ENCODE measurements at places on chromosomes 7 and 10. TPM values are rescaled to one million over a fixed set of nuclear protein-coding genes. Genes with fewer than 3 reads are reported as not detected.
A peak's percentile ranks its signal among the peaks of the same experiment; 100 is the strongest.

GRCh38 chr10:102629661-102630614 is 14.3 kb upstream of the TRIM8 start:
- no peak for DNase-seq

DNA sequence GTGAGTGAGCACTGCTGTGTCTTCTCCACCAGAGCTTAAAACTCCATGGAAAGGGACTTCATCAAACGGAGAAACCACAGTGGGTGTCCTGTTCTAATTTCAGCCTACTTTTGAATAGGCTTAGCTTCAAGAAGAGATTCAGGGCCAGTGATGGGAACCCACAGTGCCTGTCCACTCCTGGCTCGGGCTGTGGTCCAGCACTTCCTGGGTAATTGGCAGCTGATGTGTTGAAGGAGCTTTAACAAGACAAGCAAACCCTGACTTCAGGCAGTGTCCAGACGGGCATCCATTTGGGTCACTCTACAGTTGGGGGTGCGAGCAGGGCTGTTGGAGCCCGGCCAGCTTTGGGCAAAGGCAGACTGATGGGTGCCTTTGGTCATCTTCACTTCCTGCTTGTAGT is 14.5 kb downstream of the VWC2 start:
- DNase-seq = no peak

- no peak for DNase-seq
Measured at GRCh38 chr10:28558923-28559508, 26.1 kb downstream of the WAC start.

GRCh38 chr7:139570119-139570518 is 46.6 kb downstream of the CLEC2L start:
- no peak for DNase-seq

GRCh38 chr7:77879272-77879671 is 80.7 kb downstream of the PHTF2 start:
- DNase-seq = no peak

GRCh38 chr10:98338318-98338717 is 70.3 kb upstream of the LOXL4 start:
- DNase-seq = no peak

GRCh38 chr10:51857305-51857704 is 157.9 kb upstream of the CSTF2T start:
- no peak for DNase-seq

DNA sequence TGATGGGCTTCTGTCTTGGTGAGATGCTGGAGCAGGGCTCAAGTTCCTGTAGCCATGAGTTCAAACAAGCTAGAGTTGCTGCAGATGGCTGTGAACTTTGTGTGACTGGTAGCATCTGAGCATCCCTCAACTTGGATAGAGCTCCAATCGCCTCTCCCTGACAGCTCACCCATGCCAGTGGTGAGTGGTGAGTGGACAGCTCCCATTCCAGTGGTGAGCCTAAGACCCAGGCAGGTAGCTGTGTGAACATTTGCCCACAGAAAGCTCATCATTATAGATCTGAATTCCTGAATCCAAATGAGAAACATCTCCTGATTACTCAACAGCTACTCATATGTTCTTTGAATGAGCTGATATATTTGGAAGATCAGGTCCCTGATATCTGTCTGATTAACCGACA is 25.3 kb downstream of the STEAP1B start:
- no peak for DNase-seq

DNA sequence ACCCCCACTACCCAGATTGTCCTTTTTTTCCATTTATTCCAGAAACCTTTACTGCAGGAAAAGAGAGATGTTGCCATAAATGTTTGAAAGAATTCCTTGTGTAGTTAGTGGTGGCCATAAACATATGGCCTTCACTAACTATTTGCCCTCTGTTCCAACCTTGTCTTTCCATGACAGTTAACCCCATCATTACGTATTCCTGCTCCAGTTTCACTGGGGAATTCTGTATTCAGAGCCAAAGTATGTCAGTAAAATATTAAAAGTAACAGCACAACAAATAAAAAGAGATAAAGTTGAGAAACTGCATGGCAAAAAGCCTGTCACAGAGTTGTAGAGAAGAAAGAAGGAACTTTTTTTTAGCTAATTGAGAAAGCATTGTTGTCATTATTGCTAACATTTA is 261.3 kb downstream of the BICC1 start:
- no peak for DNase-seq

GRCh38 chr7:158063850-158064610 is 523.6 kb downstream of the PTPRN2 start:
- no peak for DNase-seq

- no peak for DNase-seq
Measured at GRCh38 chr10:109821672-109822071, 101.6 kb downstream of the XPNPEP1 start.

GRCh38 chr7:1253681-1254181 is 21.1 kb downstream of the UNCX start:
- no peak for DNase-seq

GRCh38 chr7:89401099-89401498 is 605.6 kb upstream of the TEX47 start:
- no peak for DNase-seq

GRCh38 chr7:127578711-127579275 is 6.6 kb downstream of the GCC1 start:
- DNase-seq = no peak

DNA sequence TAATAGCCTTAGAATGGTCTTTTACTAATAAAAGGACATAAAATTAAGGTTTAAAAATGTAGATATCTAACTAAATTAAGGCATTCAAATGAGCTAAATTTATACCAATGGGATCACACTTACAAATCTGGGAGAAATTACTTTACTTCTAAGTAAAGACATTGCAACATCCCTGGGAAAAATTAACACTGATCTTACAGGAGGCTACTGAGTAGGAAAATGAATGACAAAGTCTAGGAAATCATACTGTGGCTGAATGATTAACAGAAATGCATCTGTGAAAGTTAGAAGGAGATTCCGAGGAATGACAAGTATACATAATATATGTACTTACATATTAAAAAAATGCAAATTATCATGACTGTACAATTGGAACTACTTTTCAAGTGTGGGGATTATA is 38.3 kb downstream of the CACNA2D1 start:
- DNase-seq = no peak

DNA sequence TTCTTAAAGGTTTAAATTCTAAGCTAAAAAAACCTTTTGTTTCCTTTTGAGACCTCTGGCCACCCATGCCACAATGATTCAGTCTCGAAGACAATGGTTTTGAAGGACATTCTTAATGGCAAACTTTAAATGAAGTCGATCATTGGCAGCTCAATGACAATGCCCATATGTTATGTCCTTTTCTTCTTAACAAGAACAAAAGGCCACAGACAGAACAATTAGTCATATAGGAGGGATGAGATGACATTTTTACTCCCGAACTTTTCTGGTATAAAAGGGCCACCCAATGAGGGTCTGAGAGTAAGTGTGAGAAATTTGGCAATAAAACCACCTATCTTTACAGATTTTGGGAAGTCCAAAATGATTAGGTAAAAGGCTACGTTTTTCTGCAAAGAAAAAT is at the start of gene NPS:
Gene NPS (plus strand): TSS at position 301 of the 400 bp plus-strand sequence. CDS start 60 bp downstream, at position 361.
- DNase-seq = no peak

GRCh38 chr10:21506351-21506750 is 19.1 kb downstream of the SKIDA1 start:
- no peak for DNase-seq

DNA sequence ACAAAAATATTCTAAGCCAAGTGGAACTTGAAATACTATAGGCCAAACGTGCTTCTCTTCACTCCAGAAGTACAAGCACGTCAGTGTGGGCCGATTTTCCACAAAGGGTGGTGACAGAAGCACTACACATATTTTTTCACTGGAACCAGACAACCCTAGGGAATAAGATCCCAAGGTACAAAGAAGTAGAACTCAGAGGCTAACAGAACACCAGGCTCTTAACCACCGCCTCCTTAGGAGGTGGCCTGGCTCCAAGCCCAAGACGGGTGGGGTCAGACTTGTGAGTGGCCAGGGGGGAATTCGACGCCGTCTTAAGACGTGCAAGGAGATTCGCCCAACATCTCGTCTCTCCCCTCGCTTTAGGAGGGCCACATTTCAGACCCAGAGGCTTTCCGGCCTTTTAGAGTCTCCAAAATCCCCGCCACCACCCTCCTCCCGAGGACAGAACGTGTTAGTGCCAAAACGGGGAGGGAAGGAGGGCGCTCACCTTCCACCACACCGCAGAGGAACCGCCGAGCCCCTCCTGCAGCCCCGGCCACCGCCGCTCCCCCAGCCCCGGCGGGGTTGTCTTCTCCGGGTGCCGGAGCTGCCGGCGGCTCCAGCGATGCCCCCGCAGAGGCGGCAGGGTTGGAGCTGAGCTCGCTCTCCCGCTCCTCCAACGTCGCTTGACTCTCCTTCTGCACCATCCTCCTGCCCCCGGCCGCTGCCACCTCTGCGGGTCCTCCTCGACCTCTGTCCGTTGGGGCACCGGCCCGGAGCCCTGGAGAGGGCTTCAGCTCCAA is 716 bp downstream of the OGA start:
- DNase-seq = peak; percentile 69

- DNase-seq = no peak
Measured at GRCh38 chr7:139774376-139774775, 3.4 kb downstream of the HIPK2 start.

DNA sequence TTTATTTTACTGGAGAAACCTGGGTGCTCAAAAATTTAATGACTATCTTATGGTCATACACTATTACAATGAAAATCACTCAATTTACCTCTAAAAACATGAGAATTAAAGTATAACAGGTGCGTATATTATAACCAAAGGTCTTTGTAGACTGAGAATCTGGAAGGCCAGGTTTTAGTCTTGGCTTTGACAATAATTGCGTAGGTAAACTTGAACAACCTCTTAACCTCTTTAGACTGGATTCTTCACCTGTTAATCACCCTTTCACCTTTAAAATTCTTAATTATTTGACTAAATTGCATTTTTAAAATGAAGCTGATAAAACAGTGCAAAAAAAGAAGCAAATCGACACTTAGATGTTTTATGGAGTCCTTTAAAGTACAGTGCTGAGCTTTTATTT is 156.1 kb downstream of the SEMA3E start:
- no peak for DNase-seq

DNA sequence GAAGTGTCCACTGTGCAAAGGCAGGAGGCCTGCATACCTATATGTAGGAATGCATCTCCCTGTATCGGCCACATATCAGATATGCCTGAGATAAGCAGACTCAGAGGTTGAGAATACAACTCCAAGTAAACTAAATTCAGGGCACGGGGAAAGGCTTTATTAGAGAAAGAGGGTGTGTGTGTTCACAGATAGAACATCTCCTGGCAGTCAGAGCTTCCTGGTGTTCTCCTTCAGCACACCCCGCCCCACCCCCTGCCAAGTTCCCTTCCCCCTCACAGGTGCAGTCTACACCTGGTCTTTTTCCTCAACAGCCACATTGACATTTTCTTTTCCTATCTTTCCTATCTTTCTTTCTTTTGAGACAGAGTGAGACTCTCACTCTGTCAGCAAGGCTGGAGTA is 17.1 kb downstream of the GBX1 start:
- no peak for DNase-seq

GRCh38 chr10:86979977-86980448 is 11.7 kb downstream of the ADIRF start:
- DNase-seq = no peak

- DNase-seq = peak; percentile 47
Measured at GRCh38 chr7:139482662-139483466, 609 bp downstream of the KLRG2 start.

DNA sequence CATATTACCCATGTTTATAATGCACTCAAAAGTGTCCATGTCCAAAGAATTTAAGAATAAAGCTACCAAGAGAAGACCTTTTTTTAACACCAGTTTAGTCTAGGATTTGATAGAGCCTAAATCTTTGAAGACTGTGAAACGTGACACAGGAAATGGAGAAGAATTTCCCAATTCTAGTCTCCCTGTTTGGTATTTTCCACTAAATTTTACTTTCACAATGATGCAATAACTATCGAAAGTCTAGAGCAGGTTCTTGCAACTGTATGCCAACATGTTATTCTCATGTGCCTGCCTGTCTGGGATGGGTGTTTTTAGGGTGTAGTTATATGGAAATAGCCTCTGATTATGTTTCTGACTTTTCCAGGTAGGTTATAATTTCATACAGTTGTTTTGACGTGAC is 6.9 kb upstream of the MXI1 start:
- no peak for DNase-seq

Gene CNNM1
- 1.5 TPM for total RNA-seq

Gene MMP21
- not detected for total RNA-seq

Gene AOC1
- total RNA-seq = not detected

Gene TMEM270
- not detected for total RNA-seq

Gene GRID2IP
- total RNA-seq = 0.11 TPM

Gene TBXAS1
- 5.1 TPM for total RNA-seq

Gene PRLHR
- total RNA-seq = not detected

Gene CEP55
- 67.8 TPM for total RNA-seq

Gene KMT2C
- total RNA-seq = 35.9 TPM
